ENCODE measurements at places on chromosomes 13 and 19. TPM values are rescaled to one million over a fixed set of nuclear protein-coding genes. Genes with fewer than 3 reads are reported as not detected.
A peak's percentile ranks its signal among the peaks of the same experiment; 100 is the strongest.

GRCh38 chr13:72170571-72170970, 303.6 kb upstream of the DACH1 start:
- no peak overlapping the region for H3K4me3 ChIP-seq
- no peaks in the 10 kb centered on the region for H3K27me3 ChIP-seq
- H3K27ac ChIP-seq, result no peak overlapping the region
- no peaks in the 10 kb centered on the region for H3K4me1 ChIP-seq
- no peak for DNase-seq
- no peaks in the 10 kb centered on the region for H3K36me3 ChIP-seq

- no peak overlapping the region for H3K4me3 ChIP-seq
- H3K36me3 ChIP-seq, result no peaks in the 10 kb centered on the region
- no peaks in the 10 kb centered on the region for H3K27me3 ChIP-seq
- no peaks in the 10 kb centered on the region for H3K4me1 ChIP-seq
These were observed 783.3 kb upstream of the ATXN8OS start for GRCh38 chr13:69324090-69324886.

DNA sequence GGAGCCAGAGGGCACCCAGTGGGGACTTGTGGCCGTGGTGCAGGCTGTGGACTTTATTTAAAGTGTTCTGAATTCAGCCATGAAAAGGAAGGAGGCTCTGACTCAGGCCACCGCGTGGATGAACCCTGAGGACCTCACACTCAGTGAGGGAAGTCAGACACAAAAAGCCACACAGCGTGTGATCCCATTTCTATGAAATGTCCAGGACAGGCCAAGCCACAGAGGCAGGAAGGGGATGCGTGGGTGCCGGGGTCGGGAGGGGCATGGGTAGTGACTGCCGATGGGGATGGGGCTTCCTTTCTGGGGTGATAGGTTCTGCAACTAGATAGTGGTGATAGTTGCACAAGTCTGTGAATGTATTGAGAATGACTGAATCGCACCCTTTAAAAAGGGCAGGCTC, 8.7 kb upstream of the ZBTB7A start:
- no peaks in the 10 kb centered on the region for H3K36me3 ChIP-seq
- DNase-seq, result no peak
- H3K27ac ChIP-seq, result no peak overlapping the region
- no peak overlapping the region for H3K4me3 ChIP-seq

GRCh38 chr19:944171-944567, 18.3 kb downstream of the ARID3A start:
- no peak overlapping the region for H3K4me3 ChIP-seq
- H3K27me3 ChIP-seq, result no peaks in the 10 kb centered on the region
- peaks cover 4% of the 10 kb centered on the region for H3K36me3 ChIP-seq
- DNase-seq, result no peak
- H3K27ac ChIP-seq, result no peak overlapping the region
- peaks cover 22% of the 10 kb centered on the region for H3K4me1 ChIP-seq

- no peaks in the 10 kb centered on the region for H3K4me1 ChIP-seq
- no peak overlapping the region for H3K4me3 ChIP-seq
- H3K36me3 ChIP-seq, result no peaks in the 10 kb centered on the region
- no peak overlapping the region for H3K27ac ChIP-seq
- no peak for DNase-seq
- H3K27me3 ChIP-seq, result no peaks in the 10 kb centered on the region
These were observed 25.7 kb downstream of the DIAPH3 start for GRCh38 chr13:60137911-60138560.

- no peak overlapping the region for H3K27ac ChIP-seq
- H3K36me3 ChIP-seq, result no peaks in the 10 kb centered on the region
- peaks cover 7% of the 10 kb centered on the region for H3K4me1 ChIP-seq
- peaks cover 41% of the 10 kb centered on the region for H3K27me3 ChIP-seq
These were observed 75.7 kb upstream of the ZNF91 start for GRCh38 chr19:23470873-23471545.

- H3K4me3 ChIP-seq, result peak overlapping the region; percentile 82
- H3K27me3 ChIP-seq, result peaks cover 8% of the 10 kb centered on the region
- peaks cover 90% of the 10 kb centered on the region for H3K4me1 ChIP-seq
- DNase-seq, result peak; percentile 71
- peak overlapping the region; percentile 95 for H3K27ac ChIP-seq
- H3K36me3 ChIP-seq, result no peaks in the 10 kb centered on the region
These were observed 4.6 kb downstream of the PPP1R14A start for GRCh38 chr19:38251564-38252051.

- H3K27ac ChIP-seq, result peak within 1 kb of the TSS; percentile 99
- peaks cover 30% of the 10 kb centered on the region for H3K4me1 ChIP-seq
- H3K4me3 ChIP-seq, result peak within 1 kb of the TSS; percentile 94
- no peaks in the 10 kb centered on the region for H3K27me3 ChIP-seq
- H3K36me3 ChIP-seq, result peaks cover 20% of the 10 kb centered on the region
These were observed at the start of gene ZNF699 for GRCh38 chr19:9309139-9309973. Gene ZNF699 (minus strand): TSS chr19:9309838. CDS start chr19:9305119, 4,719 bp downstream.

DNA sequence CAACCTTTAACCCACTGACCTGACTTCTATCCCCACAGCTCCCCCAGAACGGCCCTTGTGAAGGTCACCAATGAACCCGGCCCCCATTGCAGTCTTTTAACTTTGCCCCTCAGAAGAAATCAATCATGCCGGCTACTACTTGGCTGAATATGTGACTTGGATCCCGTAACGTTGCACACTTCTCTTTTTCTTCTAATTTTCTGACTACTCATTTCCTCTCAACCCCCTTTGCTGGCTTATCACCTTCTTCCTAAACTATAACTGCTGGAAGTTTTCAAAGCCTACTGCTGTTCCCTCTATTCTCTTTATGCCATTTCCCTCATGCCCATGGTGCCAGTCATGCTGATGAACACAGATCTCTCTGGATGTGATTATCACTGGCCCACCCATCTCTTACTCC, 367.6 kb downstream of the DNAJC15 start:
- DNase-seq, result no peak
- H3K27ac ChIP-seq, result no peak overlapping the region
- H3K36me3 ChIP-seq, result no peaks in the 10 kb centered on the region
- H3K4me3 ChIP-seq, result no peak overlapping the region
- H3K4me1 ChIP-seq, result peaks cover 13% of the 10 kb centered on the region
- no peaks in the 10 kb centered on the region for H3K27me3 ChIP-seq

- H3K27me3 ChIP-seq, result no peaks in the 10 kb centered on the region
- no peak for DNase-seq
- H3K4me1 ChIP-seq, result peaks cover 21% of the 10 kb centered on the region
- no peak overlapping the region for H3K4me3 ChIP-seq
- peaks cover 61% of the 10 kb centered on the region for H3K36me3 ChIP-seq
These were observed 17.4 kb upstream of the ZNF543 start for GRCh38 chr19:57302727-57303401.

DNA sequence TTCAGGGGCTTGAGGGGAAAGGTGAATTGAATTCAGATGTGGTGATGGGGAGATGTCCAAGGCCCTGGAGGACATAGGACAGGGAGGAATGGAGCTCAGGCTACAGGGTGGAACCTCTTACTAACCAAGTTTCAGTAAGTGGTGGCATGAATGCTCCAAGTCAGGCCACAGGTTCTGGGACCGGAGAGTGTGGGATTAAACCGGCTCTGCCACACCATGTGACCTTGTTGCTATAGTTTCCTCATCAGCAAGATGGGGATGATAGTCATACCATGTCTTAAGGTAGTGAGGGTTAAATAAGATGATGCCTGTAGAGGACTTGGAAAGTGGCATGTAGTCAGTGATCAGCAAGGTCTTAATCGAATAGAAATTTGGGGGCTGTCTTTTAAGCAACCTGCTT, 16.3 kb downstream of the GPR183 start:
- H3K27me3 ChIP-seq, result no peaks in the 10 kb centered on the region
- no peak for DNase-seq
- H3K4me3 ChIP-seq, result no peak overlapping the region

DNA sequence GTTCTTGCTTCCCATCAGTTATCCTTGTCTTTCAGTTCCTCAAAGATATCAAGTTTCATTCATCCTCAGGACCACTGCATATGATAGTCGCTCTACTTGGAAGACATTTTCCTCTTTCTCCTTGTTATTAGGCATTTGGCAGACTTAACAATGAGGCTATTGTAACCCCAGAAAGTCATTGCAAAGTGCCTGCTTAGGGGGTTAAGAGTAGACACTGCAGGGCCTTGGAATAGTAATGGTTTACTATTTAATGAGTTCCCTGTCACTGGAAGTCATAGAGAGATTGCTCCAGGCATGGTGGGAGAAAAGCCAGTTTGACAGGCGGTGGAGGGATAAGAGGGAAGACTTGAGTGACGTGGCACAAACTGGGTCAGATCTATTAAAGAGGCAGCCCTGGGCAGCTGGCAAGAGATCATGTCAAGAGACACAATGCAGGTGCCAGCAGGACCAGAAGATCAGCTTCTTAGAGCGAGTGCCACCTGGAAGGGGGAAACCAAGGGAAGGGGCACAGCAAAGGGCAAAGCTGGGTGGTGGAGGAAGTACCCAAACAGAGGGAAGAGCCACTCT, 16.8 kb upstream of the CPB2 start:
- peaks cover 14% of the 10 kb centered on the region for H3K4me1 ChIP-seq
- H3K36me3 ChIP-seq, result no peaks in the 10 kb centered on the region
- no peak for DNase-seq
- no peak overlapping the region for H3K4me3 ChIP-seq
- H3K27me3 ChIP-seq, result no peaks in the 10 kb centered on the region

DNA sequence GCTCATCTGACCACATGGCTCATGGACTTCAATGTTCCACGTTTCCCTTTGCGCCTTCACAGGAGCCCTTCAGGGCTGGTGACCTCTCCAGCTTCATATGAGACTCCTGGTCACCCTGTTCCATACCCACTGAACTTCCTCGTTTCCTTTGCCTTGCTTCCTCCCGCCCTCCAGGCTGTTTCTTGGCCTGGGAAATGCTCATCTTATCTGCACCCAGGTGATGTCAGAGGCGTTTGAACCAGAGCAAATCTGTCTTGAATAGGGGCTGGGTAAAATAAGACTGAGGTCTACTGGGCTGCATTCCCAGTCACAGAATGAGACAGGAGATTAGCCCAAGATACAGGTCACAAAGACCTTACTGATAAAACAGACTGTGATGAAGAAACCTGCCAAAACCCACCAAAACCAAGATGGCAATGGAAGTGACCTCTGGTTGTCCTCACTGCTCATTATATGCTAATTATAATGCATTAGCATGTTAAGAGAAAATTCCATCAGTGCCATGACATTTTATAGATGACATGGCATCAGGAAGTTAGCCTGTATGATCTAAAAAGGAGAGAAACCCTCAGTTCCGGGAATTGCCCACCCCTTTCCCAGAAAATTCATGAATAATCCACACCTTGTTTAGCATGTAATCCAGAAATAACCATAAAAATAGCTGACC, 102.7 kb downstream of the DCLK1 start:
- no peak for DNase-seq
- no peaks in the 10 kb centered on the region for H3K4me1 ChIP-seq
- H3K27me3 ChIP-seq, result no peaks in the 10 kb centered on the region
- H3K4me3 ChIP-seq, result no peak overlapping the region

GRCh38 chr13:99382428-99383133, 75.4 kb upstream of the GPR183 start:
- H3K27ac ChIP-seq, result no peak overlapping the region
- peaks cover 31% of the 10 kb centered on the region for H3K36me3 ChIP-seq
- H3K4me1 ChIP-seq, result peaks cover 30% of the 10 kb centered on the region
- H3K27me3 ChIP-seq, result no peaks in the 10 kb centered on the region

- H3K36me3 ChIP-seq, result no peaks in the 10 kb centered on the region
- no peak for DNase-seq
- no peaks in the 10 kb centered on the region for H3K27me3 ChIP-seq
These were observed 222.1 kb downstream of the DCLK1 start for GRCh38 chr13:35909091-35909490.

- peak within 1 kb of the TSS; percentile 62 for H3K4me3 ChIP-seq
- H3K4me1 ChIP-seq, result peaks cover 13% of the 10 kb centered on the region
- H3K36me3 ChIP-seq, result no peaks in the 10 kb centered on the region
- H3K27ac ChIP-seq, result peak within 1 kb of the TSS; percentile 24
- peaks cover 95% of the 10 kb centered on the region for H3K27me3 ChIP-seq
- DNase-seq, result peak; percentile 34
These were observed at the start of gene RUBCNL for GRCh38 chr13:46387064-46387851. Gene RUBCNL (minus strand): TSS chr13:46387252. CDS start chr13:46372475, 14,777 bp downstream.

DNA sequence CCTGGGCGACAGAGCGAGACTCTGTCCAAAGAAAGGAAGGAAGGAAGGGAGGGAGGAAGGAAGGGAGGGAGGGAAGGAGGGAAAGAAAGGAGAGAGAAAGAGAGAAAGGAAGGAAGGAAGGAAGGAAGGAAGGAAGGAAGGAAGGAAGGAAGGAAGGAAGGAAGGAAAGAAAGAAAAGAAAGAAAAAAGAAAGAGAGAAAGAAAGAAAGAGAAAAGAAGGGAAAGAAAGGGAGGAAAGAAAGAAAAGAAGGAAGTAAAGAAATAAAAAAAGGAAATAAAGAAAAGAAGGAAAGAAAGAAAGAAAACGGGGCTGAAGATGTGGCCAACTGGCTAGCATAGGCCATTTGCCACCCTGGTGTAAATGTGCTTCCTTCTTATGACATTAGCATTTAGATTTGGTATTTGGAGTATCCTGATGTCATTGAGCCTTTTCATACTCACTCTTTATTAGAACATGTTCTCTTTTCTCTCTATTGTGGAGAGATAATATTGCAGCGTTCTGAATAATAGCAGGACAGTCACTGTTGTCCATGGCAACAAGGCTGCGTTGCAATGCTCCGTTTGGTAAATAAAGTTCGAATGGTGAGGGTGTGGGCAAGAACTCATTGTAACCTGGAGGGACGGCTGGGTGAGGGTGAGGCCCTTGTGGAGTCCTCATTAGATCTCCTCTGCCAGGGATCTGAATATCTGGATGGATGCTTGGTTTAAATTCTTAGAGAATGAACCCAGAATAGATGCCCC, 173.9 kb upstream of the UBL3 start:
- peaks cover 26% of the 10 kb centered on the region for H3K27me3 ChIP-seq
- no peak for DNase-seq
- H3K4me3 ChIP-seq, result no peak overlapping the region

DNA sequence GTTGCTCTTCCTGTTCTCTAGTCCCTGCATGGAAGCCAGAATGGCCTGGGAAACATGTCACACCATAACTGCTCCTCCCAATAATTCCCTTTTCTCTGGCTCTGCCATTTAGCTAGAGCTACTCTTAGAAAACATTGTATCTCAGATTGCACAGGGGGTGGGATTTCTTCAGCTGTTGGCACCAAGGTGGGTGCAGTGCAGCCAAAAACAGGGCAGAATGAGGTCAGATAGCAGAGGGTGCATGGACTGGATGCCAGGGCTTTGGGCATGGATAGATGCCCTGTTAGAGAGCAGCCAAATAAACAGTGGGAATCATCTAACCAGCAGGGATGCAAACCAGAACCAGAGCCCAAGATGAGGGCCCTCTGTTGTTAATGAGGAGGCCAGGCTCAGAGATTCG, 4.9 kb upstream of the AMER2 start:
- H3K27ac ChIP-seq, result no peak overlapping the region
- H3K4me3 ChIP-seq, result no peak overlapping the region

ADAT3 gene
- 1.8 TPM for total RNA-seq

UGGT2 gene
- total RNA-seq, result 11.4 TPM

PCDH9 gene
- 14.7 TPM for total RNA-seq

SBNO2 gene
- total RNA-seq, result 16.9 TPM

KLK4 gene
- not detected for total RNA-seq

BCL2L12 gene
- total RNA-seq, result 11.4 TPM

CD22 gene
- total RNA-seq, result not detected

NTN5 gene
- 0.11 TPM for total RNA-seq

SLITRK5 gene
- 0.03 TPM for total RNA-seq

FOXA3 gene
- total RNA-seq, result not detected
